CD4-positive, alpha-beta T cell treated with Interferon alpha-2 for 1 hour (primary cell): ENCODE measurements at places on chromosomes 2 and 18.
A peak's percentile ranks its signal among the peaks of the same experiment; 100 is the strongest.

GRCh38 chr2:98959810-98960507 is 23.9 kb upstream of the CRACDL start:
- DNase-seq: no peak

DNA sequence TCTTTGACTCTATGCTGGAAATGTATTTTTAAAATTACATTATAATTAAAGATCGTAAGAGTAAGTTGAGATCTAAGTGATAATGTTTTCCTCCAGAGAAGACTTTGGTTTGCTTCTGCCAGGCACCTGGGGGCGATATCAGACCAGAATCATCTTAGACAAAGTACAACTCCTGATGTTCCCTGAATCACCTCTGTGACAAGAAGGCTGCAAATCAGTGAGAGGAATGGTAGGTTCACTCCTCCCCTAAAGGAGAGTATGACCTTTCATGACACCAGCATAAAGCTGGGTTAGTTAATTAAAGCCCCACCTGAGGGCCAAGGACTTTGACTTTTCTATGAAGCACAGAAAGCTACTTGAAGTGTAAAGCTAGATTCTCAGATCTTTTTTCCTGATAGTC is 114.4 kb upstream of the DTNA start:
- no peak for DNase-seq

DNA sequence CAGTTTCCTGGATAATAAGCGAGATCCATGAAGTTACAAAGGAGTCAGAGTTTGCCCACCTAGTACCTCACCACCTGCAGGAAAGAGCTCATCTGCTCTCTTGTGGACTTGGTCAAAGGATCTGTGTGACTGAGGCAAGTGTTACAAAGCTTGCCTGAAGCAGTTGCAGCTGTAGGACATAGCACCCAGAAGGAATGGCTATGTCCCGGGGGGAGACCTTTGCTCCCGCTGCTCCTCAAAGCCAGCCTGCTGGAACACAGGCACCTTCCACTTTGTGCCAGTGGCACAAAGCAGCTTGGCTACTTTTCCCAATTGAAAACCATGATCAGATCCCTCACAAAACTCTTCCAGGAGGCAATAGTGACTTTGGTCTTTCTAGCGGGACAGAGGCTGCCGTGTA is 3.1 kb upstream of the SULT1C2 start:
- DNase-seq: no peak

DNA sequence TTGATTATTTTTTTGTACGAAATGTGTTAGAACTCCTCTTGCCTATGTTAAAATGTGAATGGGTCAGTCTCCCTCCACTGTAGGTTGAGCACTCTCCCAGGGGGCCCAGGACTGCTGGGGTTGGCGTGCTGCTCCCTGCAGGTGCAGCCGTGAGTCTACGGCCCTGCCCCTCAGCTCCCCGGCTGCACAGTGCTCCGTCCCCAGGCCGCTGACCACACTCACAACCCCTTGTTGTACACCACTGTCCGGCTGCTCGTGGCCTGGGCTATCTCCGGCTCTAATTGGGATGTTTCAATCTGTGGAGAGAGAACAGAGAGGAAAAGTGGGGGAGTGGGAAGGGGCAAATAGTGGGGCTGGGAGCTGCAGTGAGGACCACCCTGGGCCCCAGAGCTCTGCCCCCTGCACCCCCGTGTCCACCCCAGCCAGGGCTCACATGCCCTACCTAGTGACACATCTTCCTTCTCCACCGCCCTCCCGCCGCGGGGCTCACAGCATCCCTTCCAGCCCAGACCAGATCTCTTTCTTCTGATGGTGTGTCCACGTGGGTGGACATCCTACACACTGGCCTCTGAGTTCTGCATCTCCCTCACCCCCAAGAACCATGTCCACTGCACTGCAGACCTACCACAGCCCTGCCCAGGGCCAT is 27.6 kb downstream of the EMX1 start:
- no peak for DNase-seq

DNA sequence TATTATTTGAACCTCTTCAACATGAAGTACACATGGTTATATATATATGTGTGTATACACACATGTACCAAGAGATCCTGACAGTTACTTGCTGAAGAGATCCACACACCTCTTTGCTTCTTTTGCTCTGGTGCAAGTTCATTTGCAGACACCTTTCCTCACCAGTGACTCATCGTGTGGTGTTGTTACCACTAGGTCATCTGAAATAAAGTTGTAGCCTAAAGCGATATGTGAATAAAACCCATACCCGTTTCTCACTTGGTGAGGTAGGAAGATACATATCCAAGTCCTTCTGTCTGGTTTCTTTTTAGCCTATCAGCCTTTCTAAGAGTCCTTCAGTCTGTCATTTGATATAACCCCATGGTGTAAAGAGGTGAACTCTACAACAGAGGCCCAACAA is 379.4 kb upstream of the RAB12 start:
- no peak for DNase-seq

GRCh38 chr2:216420367-216421101 is 8.2 kb downstream of the SMARCAL1 start:
- DNase-seq: no peak

DNA sequence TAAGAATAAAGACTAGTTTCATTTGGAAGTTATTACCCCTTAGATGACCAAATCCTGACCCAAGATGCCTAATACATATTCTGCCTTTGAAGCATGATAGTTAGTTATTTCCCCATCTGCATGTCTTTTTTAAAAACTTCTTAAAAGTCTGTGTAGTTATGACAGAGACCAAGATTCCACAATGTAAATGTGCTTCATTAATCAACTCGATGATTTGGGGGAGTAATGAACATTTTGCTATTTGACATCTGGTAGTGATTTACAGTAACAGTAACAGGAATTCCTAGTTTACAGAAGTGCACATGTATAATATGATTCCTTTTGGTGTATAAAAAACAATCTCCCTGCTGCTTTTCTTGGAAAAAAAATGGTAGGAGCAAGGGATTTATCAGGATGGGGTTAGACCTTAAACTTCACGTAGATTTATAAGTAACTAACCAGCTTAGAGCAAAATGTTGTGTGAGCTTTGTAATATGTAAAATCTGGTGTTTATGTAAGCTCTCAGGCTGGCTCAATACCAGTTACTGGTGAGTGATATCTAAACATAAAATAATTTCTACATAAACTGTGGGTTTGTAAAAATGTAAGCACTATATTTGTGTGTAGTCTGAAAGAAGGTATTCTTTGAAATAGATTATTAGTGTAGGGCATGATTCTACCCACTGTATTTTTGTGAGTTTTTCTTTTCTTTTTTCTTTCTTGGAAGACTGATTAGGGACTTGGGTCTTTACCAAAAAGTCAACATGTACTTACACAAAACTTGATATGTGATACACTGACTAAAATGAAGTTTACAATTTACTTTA is 641.6 kb downstream of the EPHA4 start:
- no peak for DNase-seq

GRCh38 chr18:67199993-67200617 is 316.4 kb downstream of the DSEL start:
- DNase-seq: peak; percentile 49

- DNase-seq: no peak
Observed at GRCh38 chr18:32542221-32542798, 71.6 kb upstream of the GAREM1 start.

GRCh38 chr2:164335947-164336346 is 285.3 kb downstream of the GRB14 start:
- no peak for DNase-seq

DNA sequence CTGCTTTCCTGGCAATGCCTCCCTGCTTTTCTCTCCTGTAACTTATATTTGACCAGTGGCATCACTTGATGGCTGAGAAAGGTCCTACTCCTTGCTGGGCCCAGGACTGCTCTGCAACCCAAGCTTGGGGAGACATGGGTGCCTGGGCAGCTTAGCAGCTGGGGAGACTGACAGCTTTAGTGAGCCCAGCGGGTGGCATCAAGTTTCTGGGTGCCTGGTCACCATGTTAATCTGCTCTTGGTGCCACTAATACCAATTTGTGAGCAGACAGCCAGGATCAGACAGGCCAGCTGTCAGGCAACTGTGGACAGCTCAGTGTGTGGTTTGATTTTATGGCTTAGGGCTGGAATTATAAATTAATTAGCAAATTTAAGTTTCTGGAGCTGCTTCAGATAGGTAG is 144.8 kb upstream of the GLI2 start:
- no peak for DNase-seq

DNA sequence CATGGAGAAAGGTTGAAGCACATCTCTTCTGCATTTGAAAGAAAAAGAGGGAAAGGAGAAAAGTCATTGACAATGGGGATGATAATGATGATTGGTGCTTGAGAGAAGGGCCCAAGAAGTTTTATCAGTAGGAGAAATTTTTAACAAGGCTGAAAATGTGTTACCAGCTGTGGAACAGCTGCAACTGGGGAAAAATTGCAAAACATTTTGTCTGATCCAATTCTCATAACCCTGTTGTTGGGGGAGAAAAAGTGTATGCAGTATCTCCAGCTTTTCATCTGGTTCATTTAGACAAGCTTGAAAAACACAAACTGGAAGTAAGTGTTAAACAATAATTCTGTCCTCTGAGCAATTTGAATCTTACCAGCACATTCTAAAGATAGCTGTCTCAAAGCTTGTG is 92.7 kb downstream of the CSRNP3 start:
- DNase-seq: no peak

DNA sequence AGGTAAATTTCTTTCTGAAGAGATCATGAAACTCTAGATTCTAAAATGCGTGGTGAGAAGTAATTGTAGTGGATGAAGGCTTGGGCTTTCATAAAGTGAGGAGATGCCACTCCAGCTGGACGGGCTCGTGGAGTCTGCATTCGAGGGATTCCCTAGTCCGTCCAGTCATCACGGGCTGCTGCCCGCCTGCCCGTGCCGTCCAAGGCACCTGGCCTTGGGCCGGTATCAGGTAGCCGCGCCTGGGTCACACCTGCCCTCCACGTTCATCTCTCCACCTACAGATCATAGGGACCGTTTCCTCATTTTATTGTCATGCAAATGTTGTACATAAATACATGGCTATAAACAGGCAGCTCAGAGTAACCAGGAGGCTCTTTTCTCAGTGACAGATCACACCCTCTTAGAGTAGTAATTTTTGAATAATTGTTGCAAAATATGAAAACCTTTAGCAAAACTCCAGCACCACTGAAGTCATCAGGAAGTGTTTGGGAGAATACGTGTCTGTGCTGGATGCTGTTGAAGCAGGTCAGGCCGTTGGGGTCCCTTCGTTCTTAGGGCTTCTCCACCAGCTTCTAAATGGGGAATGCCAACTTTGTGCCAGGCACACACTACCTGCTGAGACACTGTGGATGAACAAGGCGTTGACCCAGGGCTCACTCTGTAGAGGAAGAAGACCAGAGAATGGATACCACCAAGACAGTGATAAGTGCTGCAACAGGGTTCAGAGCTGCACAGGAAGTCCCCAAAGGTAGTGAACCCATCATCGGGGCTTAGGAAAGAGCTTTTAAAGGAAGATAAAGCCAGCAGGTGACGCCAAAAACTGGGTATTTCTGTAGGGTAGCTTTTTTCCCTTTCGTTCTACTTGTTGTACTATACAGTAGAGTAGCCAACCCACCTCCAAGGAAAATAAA is 112.5 kb downstream of the FAM210A start:
- no peak for DNase-seq

DNA sequence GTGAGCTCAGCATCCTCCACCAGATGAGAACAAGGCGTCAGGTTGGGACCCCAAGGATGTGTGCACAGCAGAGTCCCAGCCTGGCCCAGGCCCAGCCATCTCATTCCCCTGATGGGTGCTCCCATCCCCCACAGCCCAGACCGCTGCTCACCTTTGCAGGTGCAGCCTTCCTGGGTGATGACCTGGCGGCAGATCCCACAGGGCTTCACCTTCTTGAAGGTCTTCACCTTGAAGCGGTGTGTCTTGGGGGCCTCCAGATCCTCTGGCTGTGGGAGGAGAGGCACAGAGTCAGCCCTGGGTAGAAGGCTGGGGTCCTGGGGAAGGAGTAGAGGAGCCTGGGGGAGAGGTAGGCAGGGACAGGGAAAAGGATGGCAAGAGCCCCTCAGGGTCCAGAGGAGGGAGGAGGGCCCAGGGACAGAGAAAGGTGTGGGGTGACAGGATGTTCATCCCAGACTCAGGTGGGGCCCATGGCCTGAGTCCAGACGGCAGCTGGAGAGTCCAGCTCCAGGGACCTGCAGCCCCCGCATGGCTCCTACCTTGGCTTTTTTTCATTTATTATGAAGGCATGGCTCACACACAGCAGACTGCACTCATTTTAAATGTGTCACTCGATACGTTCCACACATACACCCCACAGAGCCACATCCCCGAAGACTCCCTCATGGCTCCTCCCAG is 11.9 kb downstream of the TNS1 start:
- no peak for DNase-seq

- DNase-seq: peak; percentile 84
Observed at GRCh38 chr2:43136876-43137275, 89.5 kb downstream of the ZFP36L2 start.

- no peak for DNase-seq
Observed at GRCh38 chr2:106339609-106340008, 128.6 kb downstream of the RGPD3 start.

DNA sequence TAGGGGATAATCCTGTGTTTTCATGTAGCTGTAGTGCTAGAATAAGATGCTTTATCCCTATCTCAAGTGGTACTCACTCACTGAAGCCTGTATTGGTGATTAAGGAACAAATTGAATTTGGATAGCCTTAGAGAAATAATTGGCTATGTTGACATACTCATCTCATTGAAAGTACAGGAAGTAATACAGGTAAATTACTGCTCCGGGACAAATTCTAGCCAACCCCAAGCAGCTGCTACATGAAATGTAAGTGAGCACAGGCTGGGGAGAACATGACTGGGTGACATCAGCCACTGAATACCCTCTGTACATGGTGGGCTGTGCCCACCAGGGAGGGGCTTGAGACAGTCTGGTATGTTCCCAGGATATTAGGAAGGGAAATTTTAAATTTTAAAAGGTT is 188.4 kb upstream of the RASGRP3 start:
- DNase-seq: no peak

DNA sequence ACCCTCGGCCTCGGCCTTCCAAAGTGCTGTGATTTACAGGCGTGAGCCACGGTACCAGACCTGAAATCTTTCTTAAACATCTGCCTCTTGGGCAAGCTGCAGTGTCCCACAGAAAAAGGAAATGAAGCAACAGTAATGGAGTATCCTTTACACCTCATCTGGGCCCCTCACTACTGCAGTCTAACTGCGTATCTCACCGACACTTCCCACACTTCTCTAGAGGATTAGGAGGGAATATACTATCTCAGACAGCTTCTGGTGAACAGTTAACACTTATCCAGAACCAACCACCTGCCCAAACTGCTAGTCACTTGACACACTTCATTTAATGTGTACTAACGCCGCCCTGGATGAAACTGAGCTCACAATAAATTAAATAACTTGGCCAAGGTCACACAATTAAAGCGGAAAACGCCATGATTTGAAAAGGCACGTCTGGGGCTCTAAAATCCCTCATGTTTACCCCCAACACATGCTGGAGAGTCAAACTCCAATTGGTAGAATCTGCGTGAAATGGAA is 993 bp downstream of the COX7A2L start:
- peak; percentile 30 for DNase-seq

GRCh38 chr2:221454459-221455105 is 117.5 kb downstream of the EPHA4 start:
- DNase-seq: no peak

DNA sequence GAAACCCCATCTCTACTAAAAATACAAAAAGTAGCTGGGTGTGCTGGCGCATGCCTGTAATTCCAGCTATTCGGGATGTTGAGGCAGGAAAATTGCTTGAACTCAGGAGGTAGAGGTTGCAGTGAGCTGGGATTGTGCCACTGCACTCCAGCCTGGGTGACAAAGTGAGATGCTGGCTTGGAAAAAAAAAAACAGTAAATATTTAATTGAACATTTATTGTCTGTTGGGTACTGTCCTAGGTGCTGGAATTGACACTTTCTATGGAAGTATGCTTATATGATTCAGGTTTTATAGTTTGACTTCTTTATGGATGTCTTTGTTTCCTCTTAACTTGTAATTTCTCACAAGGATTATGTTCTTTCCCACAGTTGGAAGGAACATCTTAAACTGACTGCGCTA is 633.1 kb upstream of the SETBP1 start:
- no peak for DNase-seq
